Activated T-helper 1 cell treated with Interleukin-2 at 50 U/mL for 16 hours (primary cell): ENCODE measurements at places on chromosomes 12 and 14.

DNA sequence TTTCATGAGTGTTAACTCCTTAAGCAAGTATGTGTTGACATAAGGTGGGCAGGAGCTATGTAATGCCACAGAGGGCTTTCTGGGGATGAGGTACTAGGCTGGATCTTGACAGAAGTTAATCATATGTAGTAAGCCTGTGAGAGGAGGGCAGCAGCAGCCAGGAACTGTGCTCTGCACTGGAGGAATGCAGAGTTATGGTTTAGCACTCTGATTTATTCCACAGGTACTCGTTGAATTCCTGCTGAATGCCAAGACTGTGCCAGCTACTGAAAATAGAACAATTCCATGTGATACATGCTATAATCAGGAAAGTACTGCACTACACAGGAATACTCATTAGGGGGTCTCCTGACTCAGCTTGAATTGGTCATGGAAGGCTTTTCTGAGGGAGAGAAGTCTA is 58.7 kb downstream of the SUSD6 start:
- no peak for DNase-seq

DNA sequence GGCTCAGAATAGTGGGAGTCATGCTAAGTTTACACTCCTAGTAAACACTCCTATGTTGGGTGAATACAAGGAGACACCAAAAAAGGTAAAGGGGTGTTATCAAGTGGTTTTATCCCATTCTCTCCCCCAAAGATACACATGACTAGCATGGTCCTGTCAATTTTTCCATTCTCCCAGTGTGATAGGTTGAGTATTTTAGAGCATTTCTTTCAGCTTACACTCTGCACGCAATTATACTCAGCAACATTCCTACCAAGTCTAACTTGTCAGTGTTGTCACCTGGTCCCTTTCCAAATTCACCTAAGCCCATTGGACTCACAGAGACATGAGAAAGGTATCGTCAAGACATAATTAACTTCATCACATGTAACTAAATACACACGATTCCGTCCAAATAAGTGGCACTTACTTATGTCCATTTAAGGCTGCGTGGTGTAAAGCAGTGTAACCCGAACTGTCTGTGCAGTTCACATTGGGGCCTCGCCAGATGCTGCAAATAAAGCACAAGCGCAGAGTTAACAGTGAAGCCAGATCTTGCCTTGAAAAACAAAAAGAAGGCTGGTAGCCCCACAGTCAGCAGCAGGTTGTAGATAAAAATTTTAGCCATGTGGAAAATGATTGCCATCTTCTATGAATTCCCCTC is 159.7 kb downstream of the ANKS1B start:
- DNase-seq, result no peak

DNA sequence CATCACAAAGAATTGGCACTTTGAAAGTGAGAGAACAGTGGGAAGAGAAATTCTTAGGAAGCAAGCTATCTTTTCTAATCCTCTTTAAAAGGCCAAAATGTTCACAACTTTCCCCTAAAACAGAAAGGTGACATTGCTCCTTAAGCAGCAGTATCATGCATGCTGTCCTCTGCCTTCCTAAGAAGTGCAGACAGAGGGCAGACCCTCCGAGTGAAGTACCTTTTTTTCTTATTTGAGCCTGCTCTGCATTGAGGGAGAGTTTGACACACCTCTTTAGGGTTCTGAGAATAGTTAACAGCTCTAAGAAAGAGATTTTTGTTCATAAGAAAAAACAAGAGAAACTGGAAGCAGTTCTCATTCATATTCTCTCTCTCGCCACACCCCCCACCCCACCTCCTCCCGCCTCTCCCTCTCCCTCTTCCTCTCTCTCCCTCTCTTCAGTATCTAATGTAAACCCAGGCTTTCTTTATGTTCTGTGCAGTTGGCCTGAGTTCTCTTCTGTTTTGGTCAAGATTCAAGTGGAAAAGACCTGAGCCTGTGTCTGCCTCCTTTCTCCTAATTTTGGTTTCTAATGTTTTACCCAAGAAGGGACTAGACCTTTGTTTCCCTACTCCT is 709.1 kb downstream of the DIO2 start:
- DNase-seq, result no peak

- DNase-seq, result no peak
These were observed 115.2 kb downstream of the TMEM132D start for GRCh38 chr12:129788506-129789084.

- DNase-seq, result no peak
These were observed 25.3 kb downstream of the CNTN1 start for GRCh38 chr12:40717576-40717975.

DNA sequence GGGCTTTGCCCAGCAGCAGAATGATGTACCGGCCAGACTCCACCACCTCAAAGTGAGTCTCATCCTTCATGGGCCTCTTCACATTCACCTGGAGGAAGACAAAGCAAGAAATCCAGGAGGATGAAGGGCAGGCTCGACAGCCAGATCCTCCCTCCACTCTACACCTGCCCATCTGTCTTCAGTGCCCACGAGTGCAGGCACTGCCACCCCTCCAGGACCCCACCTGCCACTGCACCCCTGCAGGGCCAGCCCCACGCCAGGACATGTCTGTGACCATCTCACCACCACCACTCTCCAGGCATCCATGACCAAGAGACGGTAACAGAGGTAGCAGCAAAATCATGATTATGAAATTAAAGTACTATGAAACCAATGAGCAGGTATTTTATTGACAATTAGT is 84.3 kb upstream of the ANO2 start:
- DNase-seq, result no peak

DNA sequence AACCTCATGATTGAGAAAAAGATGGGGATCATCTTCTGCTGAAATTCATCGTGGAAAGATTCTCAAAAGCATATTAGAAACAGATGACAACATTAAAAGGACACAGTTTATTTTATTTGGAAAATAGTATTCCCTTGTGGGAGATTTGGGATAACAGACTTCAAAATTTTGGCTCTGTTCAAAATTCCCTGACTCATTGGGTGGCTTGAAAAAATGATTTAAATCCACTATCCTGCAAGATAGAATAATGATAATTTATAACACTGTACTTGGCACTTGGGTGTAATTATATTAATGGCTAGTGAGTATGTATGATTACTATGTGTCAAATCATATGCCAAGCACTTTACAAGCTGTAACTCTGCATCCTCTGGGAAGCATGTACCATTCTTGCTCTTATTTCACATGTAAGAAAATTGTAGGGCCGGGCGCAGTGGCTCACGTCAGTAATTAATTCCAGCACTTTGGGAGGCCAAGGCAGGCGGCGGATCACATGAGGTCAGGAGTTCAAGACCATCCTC is 128.8 kb downstream of the LMNTD1 start:
- DNase-seq, result no peak

- no peak for DNase-seq
These were observed 94.9 kb downstream of the VCPKMT start for GRCh38 chr14:50021261-50022031.
